ENCODE measurements at places on chromosomes 6 and 20.

GRCh38 chr20:48115502-48115901 is 330.2 kb upstream of the SULF2 start:
- H3K4me1 ChIP-seq = peaks cover 7% of the 10 kb centered on the region
- H3K36me3 ChIP-seq = no peaks in the 10 kb centered on the region
- H3K27ac ChIP-seq = no peak overlapping the region
- H3K27me3 ChIP-seq = peaks cover 20% of the 10 kb centered on the region

DNA sequence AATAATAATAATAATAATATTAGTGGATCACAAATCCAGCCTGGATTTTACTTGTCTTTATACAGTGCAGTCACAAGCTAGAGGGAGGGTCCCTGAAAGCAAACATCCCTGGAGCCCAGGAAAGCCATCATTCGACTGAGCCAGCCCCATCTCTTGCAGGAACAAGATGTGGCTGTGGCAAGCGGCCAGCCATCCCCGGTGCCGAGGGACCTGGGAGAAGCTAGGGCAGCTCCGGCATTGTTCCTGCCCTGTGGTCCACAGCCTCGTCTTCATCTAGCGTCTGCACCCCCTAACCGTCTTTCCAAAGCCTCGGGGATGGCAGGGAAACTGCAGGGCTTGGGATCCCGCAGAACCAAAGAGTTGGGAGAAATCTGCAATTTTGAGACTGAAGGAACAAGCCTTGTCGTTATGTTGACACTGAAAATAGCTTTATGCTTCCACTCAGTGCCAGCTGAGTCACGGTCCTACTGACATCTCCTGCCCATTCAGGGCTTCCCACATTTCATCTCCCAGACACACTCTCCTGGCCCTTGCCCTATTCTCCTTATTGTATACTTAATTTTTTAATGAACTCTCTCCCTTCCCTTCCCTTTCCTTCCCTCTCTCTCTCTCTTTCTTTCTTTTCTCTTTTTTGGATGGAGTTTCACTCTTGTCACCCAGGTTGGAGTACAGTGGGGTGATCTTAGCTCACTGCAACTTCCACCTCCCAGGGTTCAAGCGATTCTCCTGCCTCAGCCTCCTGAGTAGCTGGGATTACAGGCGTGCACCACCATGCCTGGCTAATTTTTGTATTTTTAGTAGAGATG is 62.5 kb upstream of the ZNFX1 start:
- no peaks in the 10 kb centered on the region for H3K36me3 ChIP-seq
- H3K4me3 ChIP-seq = no peak overlapping the region
- H3K4me1 ChIP-seq = peaks cover 33% of the 10 kb centered on the region
- H3K27me3 ChIP-seq = no peaks in the 10 kb centered on the region
- peak overlapping the region; percentile 87 for H3K27ac ChIP-seq

DNA sequence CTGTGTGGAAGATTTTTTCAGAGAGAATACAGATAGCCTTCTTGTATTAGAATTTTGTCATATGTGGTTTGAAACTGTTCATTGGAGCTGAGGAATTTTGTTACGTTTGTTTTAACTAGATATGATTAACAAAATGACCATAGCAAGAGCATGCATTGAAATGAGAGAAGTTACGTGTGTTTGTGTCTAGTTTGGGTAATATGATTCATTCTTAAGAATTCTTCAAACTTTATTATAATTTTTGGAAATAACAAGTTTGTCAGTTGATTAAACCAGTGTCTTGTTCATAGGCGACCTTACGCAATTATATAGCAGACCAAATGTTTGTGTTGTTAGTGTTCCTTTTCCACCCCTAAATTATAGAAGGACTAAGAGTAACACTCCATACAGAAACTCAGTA is 5.5 kb downstream of the GMNN start:
- no peaks in the 10 kb centered on the region for H3K27me3 ChIP-seq
- peaks cover 31% of the 10 kb centered on the region for H3K4me1 ChIP-seq
- H3K27ac ChIP-seq = peak overlapping the region; percentile 38
- peaks cover 2% of the 10 kb centered on the region for H3K36me3 ChIP-seq
- DNase-seq = no peak

DNA sequence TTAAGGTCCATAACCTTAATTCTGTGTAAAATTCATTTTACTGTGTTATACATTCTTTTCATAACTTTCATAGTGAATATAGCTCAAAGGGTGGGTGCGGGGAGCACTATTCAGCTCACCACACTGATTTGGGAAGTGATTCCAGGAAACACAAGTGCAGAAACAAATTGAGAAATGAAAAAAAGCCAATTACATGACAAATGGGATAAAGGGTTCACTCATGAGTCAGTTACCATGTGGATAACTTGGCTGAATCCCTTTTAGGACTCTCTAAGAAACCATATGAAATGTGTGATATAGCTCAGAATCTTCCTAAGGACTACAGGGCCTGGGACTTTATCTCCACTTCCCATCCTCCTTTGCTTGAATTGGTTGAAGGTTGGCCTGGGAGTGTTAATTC is 3.1 kb upstream of the BTN2A1 start:
- peaks cover 13% of the 10 kb centered on the region for H3K36me3 ChIP-seq
- no peak overlapping the region for H3K27ac ChIP-seq

GRCh38 chr6:126738641-126739040 is 379.8 kb upstream of the RSPO3 start:
- no peaks in the 10 kb centered on the region for H3K36me3 ChIP-seq
- no peak for DNase-seq
- no peak overlapping the region for H3K4me3 ChIP-seq
- no peak overlapping the region for H3K27ac ChIP-seq

GRCh38 chr6:39520916-39521315 is 198.4 kb upstream of the KCNK16 start:
- no peaks in the 10 kb centered on the region for H3K36me3 ChIP-seq
- H3K27me3 ChIP-seq = no peaks in the 10 kb centered on the region
- no peak for DNase-seq
- no peak overlapping the region for H3K4me3 ChIP-seq
- H3K4me1 ChIP-seq = peaks cover 27% of the 10 kb centered on the region
- no peak overlapping the region for H3K27ac ChIP-seq

DNA sequence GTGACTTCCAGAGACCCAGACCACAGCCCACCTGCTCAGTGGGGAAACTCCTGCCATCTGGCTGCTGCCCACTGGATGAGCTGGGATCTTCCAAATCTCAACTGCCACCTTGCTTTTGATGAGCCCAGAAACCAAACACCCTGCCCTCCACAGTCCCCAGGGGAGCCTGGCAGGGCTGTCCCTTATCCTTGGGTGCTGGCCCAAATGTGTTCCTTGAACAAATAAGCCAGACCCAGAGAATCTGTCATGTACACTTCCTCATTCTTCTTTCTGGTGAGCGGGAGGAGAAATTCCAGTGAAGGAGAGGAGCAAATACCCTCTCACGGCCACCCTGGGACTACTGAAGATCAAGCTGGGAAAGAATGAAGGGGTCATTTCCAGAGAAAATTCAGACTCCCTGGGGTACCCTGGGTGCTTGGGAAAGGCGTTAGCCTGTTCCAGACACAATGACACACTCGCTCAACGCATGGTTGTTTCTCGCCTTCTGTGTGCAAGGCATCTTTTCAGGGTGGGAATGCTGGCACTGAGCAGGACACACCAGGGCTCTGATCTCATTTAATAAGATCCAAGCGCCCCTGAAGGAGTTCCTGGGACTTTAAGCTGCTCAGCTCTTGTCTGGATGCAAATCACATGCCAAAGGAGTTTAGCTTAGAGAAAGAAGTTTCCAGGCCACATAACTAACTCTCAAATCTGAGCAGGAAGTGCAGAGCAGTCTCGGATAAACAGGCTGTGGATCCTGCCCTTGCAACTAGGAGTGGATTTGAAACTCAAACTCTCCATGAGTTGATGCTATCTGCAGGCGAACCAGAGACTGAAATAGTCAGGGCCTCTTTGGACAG is 38.5 kb downstream of the PXDC1 start:
- peak overlapping the region; percentile 88 for H3K27ac ChIP-seq
- no peaks in the 10 kb centered on the region for H3K27me3 ChIP-seq
- H3K4me3 ChIP-seq = no peak overlapping the region
- H3K36me3 ChIP-seq = peaks cover 13% of the 10 kb centered on the region

DNA sequence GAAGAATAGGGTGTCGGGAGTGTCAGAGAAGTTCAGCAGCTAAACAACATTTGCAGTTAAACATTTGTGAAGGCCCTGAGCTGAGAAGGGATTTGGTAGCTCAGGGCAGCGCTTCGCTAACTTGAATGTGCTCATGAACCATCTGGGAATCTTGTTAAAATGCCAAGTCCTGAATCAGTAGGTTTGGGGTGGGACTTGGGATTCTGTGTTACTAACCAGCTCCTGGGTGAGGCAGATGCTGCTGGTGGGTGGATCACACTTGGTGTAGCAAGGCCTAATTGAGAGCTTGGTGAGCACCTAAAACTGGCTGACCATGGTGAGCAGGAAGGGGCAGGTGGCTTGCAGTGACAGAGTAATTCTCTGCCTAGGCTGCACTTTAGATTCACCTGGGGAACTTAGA is 5.9 kb downstream of the PTPRA start:
- H3K27ac ChIP-seq = no peak overlapping the region
- DNase-seq = no peak
- no peaks in the 10 kb centered on the region for H3K27me3 ChIP-seq
- H3K4me1 ChIP-seq = peaks cover 32% of the 10 kb centered on the region
- H3K4me3 ChIP-seq = no peak overlapping the region
- H3K36me3 ChIP-seq = no peaks in the 10 kb centered on the region

DNA sequence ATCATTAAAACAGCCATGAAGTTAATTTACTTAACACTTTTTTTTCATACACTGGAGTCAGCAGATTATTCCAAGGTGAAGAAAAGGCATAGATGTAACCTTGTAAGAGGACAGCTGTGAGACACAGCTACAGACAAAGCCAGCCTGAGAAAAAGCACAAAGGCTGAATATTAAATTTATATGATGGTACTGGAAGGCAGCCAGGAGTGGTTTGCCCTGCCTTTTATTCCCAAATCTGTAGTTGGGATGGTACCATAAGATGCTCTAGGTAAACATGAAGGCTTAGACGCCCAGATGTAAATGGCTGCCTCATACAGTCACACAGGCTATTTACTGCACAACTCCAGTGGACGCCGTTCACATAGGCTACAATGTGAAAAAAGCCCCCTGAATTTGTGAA is 42.1 kb upstream of the LOC128125822 start:
- H3K4me3 ChIP-seq = no peak overlapping the region
- H3K36me3 ChIP-seq = no peaks in the 10 kb centered on the region
- no peak for DNase-seq
- no peaks in the 10 kb centered on the region for H3K27me3 ChIP-seq
- H3K27ac ChIP-seq = no peak overlapping the region
- H3K4me1 ChIP-seq = peaks cover 20% of the 10 kb centered on the region

DNA sequence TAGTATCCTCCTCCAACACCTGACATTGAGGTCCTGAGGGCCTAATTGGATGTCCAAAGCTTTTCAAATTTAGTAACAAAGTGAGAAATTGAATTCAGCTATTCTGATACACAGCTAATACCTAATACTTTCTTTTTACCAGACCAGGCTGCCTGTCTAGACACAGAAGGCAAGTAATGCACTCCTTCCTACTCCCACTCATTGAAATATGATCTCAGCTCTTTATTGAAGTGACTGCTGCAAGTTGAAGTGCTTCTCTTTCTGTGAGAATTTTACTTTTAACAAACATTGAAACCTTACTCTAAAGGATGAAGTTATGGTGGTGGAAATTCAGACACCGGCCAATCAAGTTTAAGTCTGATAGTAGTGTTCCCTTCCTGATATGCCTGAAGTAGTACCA is 90.8 kb upstream of the OGFRL1 start:
- DNase-seq = no peak
- peaks cover 20% of the 10 kb centered on the region for H3K4me1 ChIP-seq
- H3K27me3 ChIP-seq = no peaks in the 10 kb centered on the region

- H3K4me1 ChIP-seq = peaks cover 7% of the 10 kb centered on the region
- peaks cover 4% of the 10 kb centered on the region for H3K27me3 ChIP-seq
- no peak for DNase-seq
- H3K27ac ChIP-seq = no peak overlapping the region
- H3K4me3 ChIP-seq = no peak overlapping the region
Measured at GRCh38 chr20:57476084-57476526, 48.8 kb downstream of the CTCFL start.

- H3K36me3 ChIP-seq = peaks cover 18% of the 10 kb centered on the region
- H3K27ac ChIP-seq = no peak overlapping the region
- no peaks in the 10 kb centered on the region for H3K4me1 ChIP-seq
- no peak for DNase-seq
Measured at GRCh38 chr6:106226676-106227075, 98.9 kb downstream of the ATG5 start.

DNA sequence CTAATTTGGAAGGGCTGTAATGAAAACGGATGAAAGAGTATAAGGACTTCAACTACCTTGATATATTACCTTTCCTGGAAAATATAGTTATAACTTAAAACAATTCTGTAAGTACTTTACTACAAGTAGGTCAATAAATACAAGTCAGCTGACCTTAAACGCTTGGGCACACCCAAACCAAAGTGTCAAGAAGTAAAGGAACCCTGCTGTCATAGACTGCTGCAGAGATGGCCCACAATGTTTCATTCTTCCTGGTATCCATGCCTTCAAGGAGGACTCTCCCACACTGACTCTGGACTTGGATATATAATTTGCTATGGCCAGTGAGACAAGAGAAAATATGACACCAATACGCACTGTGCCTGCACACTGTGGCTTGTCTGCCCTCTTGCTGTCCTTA is 132.0 kb downstream of the LAMP5 start:
- DNase-seq = no peak
- H3K27ac ChIP-seq = no peak overlapping the region
- no peaks in the 10 kb centered on the region for H3K36me3 ChIP-seq
- H3K27me3 ChIP-seq = peaks cover 6% of the 10 kb centered on the region

DNA sequence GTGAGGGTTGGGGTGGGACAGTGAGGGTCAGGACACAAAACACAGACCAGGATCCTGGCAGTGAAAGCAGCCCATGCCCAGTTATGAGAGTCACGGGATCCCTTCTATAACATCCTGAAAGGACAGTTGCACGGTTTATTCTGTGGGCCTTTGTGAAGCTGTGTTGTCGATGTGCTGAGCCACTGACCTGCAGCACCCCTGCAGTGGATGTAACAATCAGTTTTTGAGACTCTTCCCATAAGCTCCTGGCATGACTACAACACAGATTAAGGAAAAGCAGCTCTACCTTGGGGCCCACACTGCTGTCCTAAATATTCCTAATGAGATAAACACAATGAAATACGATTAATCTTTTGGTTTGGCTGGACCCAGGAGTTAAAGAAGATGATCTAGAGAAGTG is 3.7 kb downstream of the PYGB start:
- no peak for DNase-seq
- H3K4me1 ChIP-seq = peaks cover 78% of the 10 kb centered on the region
- no peak overlapping the region for H3K27ac ChIP-seq
- no peaks in the 10 kb centered on the region for H3K27me3 ChIP-seq
- H3K4me3 ChIP-seq = peak overlapping the region; percentile 84

DNA sequence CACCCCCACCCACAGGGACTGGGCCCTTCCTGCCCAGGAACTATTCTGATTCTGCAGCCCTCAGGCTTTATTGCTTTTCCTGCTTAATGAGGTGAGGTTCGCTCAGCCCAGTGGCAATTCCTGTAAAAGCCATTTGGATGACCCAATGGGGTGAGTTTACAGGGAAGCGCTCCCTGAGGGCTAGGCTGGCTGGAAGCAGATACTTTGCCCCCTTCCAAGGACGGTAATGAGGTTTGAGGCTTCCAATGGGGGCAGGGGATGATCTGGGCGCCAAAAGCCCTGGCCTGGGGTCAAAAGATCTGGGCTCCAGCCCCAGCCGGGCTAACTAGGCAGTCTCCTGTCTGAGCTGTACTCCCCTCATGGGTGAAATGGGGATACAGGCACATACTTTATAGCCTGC is 41.8 kb downstream of the RIPOR3 start:
- no peak overlapping the region for H3K4me3 ChIP-seq
- peaks cover 17% of the 10 kb centered on the region for H3K4me1 ChIP-seq
- no peak overlapping the region for H3K27ac ChIP-seq
- DNase-seq = no peak

- DNase-seq = no peak
- H3K36me3 ChIP-seq = peaks cover 42% of the 10 kb centered on the region
- no peak overlapping the region for H3K27ac ChIP-seq
- H3K27me3 ChIP-seq = no peaks in the 10 kb centered on the region
Measured at GRCh38 chr6:17552861-17553260, 47.2 kb upstream of the FAM8A1 start.

Data from chondrocyte (in vitro differentiated cells).